ENCODE measurements at places on chromosomes 2 and 18. TPM values are rescaled to one million over a fixed set of nuclear protein-coding genes. Genes with fewer than 3 reads are reported as not detected.

GRCh38 chr18:10035281-10035991, 121.6 kb downstream of the VAPA start:
- peaks cover 21% of the 10 kb centered on the region for H3K27me3 ChIP-seq
- H3K4me3 ChIP-seq, result no peak overlapping the region
- DNase-seq, result no peak
- H3K4me1 ChIP-seq, result peaks cover 4% of the 10 kb centered on the region
- no peak overlapping the region for H3K27ac ChIP-seq
- H3K36me3 ChIP-seq, result no peaks in the 10 kb centered on the region

DNA sequence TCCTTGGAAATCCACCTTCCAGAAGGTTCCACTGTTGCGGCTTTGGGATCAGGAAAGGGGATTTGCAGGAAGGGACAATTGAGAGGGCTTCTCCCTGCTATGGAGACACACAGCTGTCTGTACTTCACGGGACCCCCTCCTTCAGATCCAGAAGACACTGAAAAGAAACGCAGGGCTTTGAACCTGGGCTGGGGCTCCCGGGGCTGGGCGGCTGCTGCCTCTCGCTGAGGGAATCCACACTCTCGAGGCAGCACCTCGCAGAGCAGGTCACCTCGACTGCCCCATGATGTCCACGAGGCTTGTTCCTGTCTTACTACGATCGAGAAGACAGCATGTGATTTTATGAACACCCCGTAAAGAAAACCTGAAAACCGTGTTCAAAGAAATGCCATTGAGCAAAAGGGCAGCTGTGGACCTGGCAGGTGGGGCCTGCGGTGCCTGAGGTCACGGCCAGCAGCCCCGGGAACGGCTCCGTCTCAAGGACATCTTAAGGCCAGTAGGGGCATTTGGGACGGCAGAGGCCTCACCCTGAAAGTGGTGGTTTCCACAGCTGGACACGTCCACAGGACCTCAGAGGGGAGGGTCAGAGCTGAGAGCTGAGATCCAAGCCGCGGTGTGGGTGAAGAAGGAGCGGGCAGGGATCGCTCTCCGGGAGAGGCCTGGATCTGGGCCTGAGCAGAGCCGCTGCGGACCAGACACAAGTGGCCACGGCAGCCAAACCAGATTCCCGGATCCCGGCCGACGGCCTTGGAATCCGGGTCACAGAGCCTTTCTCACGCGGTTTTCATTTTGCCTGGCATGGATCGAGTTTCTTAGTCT, 165.7 kb downstream of the RTP5 start:
- H3K4me3 ChIP-seq, result no peak overlapping the region
- no peak for DNase-seq
- H3K27ac ChIP-seq, result no peak overlapping the region
- H3K36me3 ChIP-seq, result peaks cover 2% of the 10 kb centered on the region
- H3K4me1 ChIP-seq, result peaks cover 35% of the 10 kb centered on the region
- H3K27me3 ChIP-seq, result peaks cover 21% of the 10 kb centered on the region

GRCh38 chr2:230938098-230938497, 13.1 kb upstream of the GPR55 start:
- no peak overlapping the region for H3K27ac ChIP-seq
- no peak overlapping the region for H3K4me3 ChIP-seq
- H3K27me3 ChIP-seq, result peaks cover 2% of the 10 kb centered on the region
- no peak for DNase-seq
- peaks cover 5% of the 10 kb centered on the region for H3K36me3 ChIP-seq

GRCh38 chr2:193556766-193557470, 1362.2 kb upstream of the TMEFF2 start:
- no peaks in the 10 kb centered on the region for H3K27me3 ChIP-seq
- H3K27ac ChIP-seq, result no peak overlapping the region
- DNase-seq, result no peak
- H3K4me3 ChIP-seq, result no peak overlapping the region

The KIAA2012 gene
- not detected for total RNA-seq

The ALPI gene
- total RNA-seq, result not detected

DNA sequence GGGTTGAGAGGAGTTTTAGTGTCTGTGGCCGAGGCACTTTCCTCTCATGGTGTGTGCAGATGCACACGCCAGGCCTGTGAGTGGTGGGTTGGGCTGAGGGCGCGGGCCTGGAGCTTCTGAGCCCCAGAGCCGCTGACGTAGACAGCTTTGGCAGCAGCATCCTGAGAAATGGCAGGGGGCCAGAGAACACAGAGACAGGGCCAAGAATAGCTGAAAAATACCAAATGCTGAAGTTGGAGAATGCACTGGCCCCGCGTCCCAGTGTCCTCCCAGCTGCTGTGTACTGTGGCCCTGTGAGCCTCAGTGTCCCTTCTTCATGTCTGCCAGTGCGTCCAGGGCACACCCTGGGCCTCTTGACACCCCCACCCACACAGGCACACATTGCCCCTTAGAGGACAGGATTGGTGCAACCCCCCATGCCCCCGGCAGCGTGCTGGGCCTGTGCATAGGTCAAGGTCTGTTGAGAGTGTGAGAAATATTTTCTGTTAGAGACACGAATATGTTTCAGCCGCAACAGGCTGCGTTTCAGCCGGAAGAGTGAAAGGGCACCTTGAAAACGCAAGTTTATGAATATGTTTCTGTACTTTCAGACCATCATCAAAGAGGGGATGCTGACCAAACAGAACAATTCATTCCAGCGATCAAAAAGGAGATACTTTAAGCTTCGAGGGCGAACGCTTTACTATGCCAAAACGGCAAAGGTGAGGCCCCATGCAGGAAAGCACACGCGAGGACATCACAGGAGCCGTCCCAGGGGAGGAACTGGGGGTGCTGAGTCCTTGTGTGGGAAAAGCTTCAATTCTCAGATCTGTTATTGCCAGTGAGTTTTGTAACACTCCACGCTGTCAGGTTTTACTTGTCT, 33.6 kb downstream of the DGKD start:
- DNase-seq, result no peak
- no peaks in the 10 kb centered on the region for H3K27me3 ChIP-seq
- no peak overlapping the region for H3K4me3 ChIP-seq
- H3K27ac ChIP-seq, result no peak overlapping the region
- peaks cover 45% of the 10 kb centered on the region for H3K36me3 ChIP-seq
- peaks cover 63% of the 10 kb centered on the region for H3K4me1 ChIP-seq

- no peak overlapping the region for H3K27ac ChIP-seq
- H3K4me1 ChIP-seq, result peaks cover 8% of the 10 kb centered on the region
- DNase-seq, result no peak
- peaks cover 3% of the 10 kb centered on the region for H3K27me3 ChIP-seq
These were observed 6.3 kb downstream of the HRH4 start for GRCh38 chr18:24466771-24467170.

The GPR75 gene
- total RNA-seq, result 2.6 TPM

DNA sequence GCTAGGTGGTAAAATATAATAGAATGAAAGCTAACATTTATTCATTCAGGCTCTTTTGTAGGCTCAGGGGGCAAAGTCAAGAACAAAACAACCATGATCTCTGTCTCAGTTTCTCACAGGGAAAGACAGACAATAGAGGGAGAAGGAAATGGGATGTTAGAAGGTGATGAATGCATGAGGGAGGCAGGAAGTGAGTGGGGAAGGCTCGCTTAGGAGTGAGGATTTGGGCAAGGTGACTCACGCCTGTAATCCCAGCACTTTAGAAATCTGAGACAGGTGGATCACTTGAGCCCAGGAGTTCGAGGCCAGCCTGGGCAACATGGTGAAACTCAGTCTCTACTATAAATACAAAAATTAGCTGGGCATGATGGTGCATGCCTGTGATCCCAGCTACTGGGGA, 88.4 kb downstream of the CTIF start:
- no peaks in the 10 kb centered on the region for H3K4me1 ChIP-seq
- no peaks in the 10 kb centered on the region for H3K27me3 ChIP-seq
- H3K27ac ChIP-seq, result no peak overlapping the region
- H3K4me3 ChIP-seq, result no peak overlapping the region
- no peaks in the 10 kb centered on the region for H3K36me3 ChIP-seq

- no peaks in the 10 kb centered on the region for H3K36me3 ChIP-seq
- DNase-seq, result no peak
- no peak overlapping the region for H3K4me3 ChIP-seq
These were observed 52.2 kb upstream of the GPC1 start for GRCh38 chr2:240383099-240383758.

Measured in activated CD4-positive, alpha-beta T cell treated with anti-CD3 and anti-CD28 coated beads, Interleukin-2, amount 10 ng/mL, durations not matched to agents 7 days and 5 days (primary cell).